ENCODE measurements at places on chromosomes 16 and 17.

GRCh38 chr16:51149251-51149661 lies 1.8 kb downstream of the SALL1 start:
- DNase-seq = no peak

GRCh38 chr17:48238933-48239602 lies 131.5 kb downstream of the SNX11 start:
- DNase-seq = no peak

DNA sequence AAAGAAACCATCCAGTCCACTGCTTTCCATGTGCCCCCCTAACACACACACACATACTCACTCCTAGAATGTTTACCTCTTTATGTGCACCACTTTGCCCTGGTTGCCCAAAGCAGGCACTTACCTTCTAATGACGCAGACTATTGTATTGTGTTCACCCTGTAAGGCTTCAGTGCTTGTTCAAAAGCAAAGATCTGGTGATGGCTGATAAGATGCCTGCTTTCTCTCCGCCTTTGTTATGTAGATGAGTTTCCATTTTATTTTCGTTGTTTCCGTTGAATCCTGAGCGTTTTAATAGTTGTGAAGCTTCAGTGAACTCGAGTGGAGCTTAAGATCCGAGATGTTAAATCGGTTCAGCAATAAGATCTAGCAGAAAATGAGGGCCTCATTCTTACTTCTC lies 452.7 kb downstream of the TMEM114 start:
- DNase-seq = no peak

DNA sequence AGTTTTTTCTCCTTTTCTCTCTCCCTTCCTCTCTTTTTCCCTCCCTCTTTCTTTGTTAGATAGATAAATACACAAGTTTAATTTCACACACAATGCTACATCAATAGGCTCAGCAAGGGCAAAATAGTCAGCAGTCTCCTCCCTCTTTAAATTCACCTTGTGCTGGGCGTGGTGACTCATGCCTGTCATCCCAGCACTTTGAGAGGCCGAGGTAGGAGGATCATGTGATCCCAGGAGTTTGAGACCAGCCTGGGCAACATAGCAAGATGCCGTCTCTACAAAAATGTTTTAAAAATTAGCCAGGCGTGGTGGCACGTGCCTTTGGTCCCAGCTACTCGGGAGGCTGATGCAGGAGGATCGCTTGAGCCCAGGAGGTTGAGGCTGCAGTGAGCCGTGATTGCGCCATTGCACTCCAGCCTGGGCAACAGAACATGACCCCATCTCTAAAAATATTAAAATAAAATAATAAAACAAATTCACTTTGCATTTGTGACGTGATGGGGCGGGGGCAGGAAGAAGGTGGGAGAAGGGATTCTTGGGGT lies 27.4 kb downstream of the IL21R start:
- DNase-seq = no peak

DNA sequence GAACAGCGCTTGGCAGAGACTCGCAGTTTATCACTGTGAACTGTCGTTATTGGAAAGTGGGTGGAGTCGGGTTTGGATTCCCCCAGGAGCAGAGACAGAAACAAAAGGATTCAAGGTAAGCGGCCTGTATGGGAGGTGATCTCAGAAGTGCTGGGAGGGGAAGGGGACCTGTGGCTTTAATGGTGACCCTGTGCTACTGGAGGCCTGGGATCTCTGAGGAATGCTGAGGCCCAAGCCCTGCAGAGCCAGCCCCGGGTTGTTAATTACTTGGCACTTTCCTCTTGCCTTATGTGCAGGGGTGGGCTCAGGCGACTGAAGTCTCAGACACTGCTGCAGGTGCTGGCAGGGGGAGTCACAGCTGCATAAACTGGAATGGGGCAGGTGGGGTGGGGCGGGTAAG lies 27.4 kb downstream of the IRF8 start:
- no peak for DNase-seq

GRCh38 chr16:83059237-83059636 lies 432.5 kb downstream of the CDH13 start:
- no peak for DNase-seq

DNA sequence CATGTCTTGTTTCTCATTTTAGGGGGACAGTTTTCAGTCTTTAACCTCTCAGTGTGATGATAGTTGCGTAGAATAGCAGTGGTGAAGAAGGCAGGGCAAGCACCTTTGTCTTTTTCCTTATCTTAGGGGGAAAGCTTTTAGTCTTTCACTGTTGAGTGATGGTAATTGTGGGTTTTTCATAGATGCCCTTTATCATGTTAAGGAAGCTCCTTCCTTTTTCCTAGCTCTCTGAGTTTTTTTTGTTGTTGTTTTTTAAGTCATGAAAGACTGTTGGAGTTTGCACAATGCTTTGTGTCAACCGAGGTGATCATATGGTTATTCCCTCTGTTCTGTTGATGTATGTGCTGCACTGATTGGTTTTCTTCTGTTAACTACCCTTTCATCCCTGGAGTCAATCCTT lies 15.7 kb downstream of the NOL11 start:
- no peak for DNase-seq

DNA sequence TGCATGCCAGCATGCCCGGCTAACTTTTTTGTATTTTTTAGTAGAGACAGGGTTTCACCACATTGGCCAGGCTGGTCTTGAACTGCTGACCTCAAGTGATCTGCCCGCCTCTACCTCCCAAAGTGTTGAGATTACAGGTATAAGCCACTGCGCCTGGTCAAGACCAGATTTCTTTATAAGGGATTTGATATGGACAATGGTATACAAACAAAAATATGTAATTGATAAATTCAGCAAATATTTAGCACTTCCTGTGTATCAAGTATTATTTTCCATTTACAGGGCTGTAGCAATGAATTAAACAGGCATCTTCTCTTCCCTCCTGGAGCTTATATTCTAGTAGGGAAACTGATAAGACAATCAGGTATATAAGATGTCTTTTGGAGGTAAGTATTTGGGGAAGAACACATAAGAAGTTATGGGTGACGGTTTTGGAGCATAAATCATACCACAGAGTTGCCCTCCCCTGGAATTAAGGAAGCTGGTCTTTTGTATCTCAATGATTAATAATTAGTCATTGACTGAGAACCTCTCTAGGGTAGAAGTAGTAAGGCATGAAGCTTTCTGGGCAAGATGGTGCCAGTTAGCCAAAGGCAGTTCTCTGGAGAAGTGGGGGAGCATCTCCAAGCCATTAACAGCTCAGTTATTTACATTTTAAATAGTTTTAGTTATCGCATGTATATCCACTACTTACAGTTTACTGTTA lies 35.8 kb downstream of the TANC2 start:
- no peak for DNase-seq

DNA sequence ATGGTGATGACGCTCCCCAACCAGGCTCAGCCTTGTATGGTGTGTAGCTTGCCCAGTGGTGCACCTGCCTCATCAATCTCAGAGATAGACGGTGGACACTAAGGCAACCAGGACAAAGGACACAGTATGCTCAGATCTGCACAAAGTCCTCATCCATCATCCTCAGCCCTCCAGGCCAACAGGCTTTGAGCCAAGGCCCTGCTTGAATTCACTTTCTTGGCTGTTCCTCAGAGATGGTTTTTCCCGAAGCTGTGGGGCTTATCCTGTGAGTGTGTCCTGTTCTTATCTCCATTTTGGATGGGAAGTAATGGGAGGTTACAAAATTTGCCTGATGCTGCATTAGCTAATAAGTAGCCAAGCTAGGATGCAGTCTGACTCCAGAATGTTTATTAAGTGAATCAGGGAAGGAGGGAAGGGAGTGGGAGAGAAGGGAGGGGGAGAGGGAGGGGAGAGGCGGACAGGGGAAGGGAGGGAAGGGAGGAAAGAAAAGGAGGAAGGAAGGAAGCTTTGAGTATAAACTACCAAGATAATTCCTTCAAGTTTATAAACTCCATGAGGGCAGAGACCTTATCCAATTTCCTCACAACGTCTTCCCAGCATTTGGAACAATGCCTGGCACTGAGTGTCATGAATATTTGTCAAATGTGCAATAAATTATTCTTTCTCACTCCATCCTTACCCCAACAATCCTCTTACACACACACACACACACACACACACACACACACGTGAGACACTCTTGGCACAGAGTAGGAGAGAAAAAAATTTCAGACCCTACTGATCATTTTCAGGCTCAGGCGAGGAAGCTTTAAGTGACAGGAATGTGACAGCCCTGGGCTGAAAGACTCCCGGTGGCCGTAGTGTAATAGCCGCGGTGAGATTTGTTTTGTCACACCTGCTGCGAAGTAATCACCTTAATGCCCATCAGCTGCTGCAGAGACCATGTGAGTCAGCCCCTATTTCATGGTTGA lies 84.3 kb downstream of the BMERB1 start:
- DNase-seq = no peak

- no peak for DNase-seq
Measured at GRCh38 chr17:28665994-28666393, 4.0 kb downstream of the SUPT6H start.

- DNase-seq = no peak
Measured at GRCh38 chr17:5667871-5668270, 83.6 kb upstream of the NLRP1 start.

DNA sequence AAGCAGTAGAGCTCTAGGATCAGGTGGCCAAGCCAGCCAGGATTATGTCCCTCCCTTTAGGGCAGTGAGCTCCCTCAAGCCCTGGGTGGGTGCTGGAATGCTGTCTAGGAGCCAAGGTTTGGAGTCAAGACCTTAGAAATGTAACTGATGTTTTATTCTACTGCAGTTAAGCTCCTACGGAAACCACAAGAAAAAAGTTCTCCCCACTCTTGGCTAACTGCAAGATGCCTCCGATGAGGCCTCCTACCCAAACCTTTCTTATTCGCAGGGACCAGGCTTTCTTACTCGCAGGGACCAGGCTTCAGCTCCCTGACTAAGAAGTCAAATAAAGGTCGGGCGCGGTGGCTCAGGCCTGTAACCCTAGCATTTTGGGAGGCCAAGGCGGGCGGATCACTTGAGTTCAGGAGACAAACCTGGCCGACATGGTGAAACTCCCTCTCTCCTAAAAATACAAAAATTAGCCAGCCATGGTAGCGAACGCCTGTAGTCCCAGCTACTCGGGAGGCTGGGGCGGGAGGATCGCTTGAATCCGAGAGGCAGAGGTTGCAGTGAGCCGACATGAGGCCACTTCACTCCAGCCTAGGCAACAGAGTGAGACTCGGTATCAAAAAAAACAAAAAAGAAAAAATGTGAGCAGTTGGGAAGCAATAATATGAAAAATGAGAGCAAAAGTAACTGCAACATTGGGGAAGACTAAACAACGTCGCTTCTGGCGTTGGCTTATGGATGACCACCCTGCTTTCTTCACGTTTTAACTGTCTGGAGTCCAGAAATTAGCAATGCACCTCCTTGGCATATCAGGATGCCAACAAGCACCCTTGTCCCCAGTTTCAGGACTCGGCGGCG lies 31.7 kb upstream of the ARL4D start:
- DNase-seq = peak; percentile 28

DNA sequence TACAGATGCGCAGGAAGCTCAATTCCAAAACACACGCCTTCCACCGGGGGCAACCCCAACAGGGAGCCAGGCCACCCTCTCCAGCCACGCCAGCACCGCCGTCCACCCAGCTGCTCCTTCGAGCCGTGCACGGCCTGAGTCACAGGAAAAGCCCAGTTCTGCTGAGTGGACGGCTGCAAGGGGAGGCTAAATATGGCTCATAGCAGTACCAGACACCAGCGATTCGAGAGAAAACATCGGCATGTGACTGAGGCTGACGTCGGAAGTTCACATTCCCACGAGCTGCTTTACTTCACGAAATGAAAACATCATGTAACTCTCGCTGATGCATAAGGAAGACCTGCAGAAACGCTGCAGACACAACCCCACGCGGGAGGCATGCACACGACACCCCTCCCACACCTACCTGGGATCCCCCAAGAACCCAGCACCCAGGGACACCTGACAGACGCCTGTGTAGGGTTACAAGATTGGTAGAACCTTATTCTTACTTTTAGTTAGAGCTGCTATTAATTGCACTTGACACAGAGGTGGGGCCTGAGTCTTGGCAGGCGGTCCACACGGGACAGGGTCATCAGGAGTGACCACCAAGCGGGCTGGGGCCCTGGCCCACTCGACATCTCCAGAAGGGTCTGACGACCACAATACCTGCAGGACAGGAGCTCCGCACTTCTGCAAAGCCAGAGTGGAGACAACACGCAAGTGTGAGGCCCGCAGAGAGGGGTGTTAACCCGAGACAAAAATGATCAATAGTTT lies 116.8 kb downstream of the ANKRD11 start:
- no peak for DNase-seq

DNA sequence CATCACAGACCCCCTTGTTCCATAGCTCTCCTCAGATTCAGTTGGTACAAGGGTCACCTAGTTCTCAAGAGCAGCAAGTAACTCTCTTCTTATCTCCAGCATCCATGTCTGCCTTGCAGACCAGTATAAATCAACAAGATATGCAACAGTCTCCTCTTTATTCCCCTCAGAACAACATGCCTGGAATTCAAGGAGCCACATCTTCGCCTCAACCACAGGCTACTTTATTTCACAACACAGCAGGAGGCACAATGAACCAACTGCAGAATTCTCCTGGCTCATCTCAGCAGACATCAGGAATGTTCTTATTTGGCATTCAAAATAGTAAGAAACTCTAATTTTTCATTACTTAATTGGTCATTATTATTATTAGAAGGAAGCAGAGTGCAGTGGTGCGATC lies 32.4 kb downstream of the NQO1 start:
- DNase-seq = no peak

DNA sequence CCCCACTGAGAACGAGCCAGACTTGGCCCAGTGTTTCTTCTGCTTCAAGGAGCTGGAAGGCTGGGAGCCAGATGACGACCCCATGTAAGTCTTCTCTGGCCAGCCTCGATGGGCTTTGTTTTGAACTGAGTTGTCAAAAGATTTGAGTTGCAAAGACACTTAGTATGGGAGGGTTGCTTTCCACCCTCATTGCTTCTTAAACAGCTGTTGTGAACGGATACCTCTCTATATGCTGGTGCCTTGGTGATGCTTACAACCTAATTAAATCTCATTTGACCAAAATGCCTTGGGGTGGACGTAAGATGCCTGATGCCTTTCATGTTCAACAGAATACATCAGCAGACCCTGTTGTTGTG lies 631 bp downstream of the BIRC5 start:
- no peak for DNase-seq

DNA sequence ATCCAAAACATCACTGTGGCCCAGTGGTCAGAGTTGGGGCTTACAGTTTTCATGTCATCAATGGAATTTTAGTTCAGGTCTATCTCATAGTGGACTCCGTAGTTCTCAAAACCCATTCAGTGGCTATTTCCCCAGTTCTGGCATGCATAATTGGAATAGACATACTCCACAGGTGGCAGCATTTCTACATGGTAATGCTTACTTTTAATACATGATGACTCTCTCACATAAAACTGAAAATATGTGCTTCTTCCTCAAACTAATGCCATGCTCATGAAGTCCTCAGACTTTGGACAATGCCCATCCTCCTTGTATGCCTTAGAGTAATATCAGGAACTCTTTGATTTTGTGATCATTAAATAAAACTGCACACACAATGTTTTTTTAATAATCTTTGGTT lies 857.4 kb upstream of the GOT2 start:
- no peak for DNase-seq

DNA sequence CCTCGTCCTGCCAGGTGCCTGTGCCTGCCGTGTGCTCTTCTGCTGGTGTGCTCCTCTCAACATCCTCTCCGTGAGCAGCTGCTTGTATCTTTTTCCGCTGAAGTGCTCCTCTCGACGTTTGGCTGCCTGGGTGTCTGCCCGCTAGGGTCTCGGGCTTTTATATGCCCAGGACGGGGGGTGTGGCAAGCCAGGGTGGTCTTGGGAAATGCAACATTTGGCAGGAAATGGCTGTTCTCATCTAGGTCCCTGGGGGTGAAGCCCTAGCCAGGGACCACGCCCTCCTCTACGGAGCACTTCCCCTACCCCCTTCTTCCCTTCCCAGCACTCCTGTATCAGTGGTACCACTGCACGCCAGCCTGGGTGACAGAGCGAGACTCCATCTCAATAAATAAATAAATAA lies 49.4 kb downstream of the IQCK start:
- no peak for DNase-seq
